ENCODE measurements at places on chromosomes 3 and 15.
A peak's percentile ranks its signal among the peaks of the same experiment; 100 is the strongest.

GRCh38 chr15:48540756-48541155, 104.8 kb downstream of the FBN1 start:
- no peak for DNase-seq

GRCh38 chr15:90058775-90059174, 43.5 kb downstream of the IDH2 start:
- no peak for DNase-seq

DNA sequence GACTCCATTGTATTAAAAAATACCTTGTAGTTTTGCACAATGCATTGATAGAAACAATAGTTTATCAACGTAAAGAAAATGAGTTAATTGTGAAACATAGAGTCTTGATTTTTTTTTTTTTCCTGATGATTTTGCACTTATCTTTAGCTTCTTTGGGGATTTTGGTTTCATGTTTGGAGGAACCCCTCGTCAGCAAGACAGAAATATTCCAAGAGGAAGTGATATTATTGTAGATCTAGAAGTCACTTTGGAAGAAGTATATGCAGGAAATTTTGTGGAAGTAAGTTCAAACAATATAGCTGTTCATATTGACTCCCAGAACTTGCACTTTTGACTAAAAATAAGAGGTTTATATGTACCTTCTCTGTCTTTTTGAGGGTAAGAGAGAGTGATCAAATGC, 7.0 kb downstream of the DNAJB11 start:
- no peak for DNase-seq

GRCh38 chr3:169970847-169971246, 4.2 kb downstream of the SEC62 start:
- no peak for DNase-seq

DNA sequence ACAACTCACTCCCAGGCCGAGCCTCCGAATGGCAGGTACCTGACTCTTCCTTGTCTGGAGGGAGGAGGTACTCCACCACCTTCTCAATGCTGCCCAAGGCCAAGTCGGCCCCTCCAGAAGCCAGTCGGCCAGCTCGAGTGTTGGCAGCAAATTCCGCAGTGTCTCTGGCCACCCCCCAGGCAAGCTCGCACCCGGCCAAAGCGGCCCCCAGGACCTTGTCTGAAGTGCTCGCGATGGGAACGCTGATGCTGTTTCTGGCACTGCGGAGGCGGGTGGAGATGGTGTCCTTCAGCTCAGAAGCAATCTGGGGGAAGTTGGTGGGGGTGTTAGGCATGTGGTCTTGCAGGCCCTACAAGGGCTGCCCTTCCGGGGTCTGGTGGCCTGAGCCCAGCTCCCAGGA, 9.2 kb downstream of the PLIN1 start:
- no peak for DNase-seq

- peak; percentile 76 for DNase-seq
Observed at GRCh38 chr3:196537319-196537984, 22.3 kb upstream of the SMCO1 start.

DNA sequence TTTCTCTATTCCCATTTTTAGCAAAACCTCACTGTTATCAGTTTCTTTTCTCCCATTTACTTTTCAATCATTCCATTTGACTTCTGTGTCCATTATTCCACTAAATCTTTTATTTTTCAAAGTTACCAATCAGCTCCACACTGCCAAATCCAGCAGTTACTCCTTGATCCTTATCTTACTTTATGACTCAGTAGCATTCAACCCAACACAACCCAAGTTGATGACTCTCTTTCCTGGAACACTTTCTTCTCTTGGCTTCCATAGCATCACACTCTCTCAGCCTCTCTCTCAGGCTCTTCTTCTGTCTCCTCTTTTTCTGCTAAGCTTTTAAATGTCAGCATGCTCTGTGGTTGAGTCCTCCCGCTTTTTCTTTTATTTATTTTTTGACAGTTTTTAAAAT, 36.3 kb downstream of the RASGRP1 start:
- DNase-seq = no peak

DNA sequence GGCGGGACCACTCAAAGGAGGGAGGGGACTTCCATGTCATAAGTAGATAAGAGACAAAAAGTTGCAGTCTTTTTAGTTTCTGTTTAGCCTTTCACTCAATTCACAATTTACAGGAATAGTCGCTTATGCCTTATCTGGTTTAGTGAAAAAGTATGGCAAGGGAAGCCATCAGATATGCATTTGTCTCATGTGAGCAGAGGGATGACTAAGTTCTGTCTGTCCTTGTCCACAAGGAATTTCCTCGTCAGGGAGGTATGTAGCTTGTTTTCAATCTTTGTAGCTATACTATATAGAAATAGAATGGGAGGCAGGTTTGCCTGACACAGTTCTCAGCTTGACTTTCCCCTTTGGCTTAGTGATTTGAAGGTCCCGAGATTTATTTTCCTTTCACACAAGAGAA, 882.8 kb downstream of the NAALADL2 start:
- no peak for DNase-seq

DNA sequence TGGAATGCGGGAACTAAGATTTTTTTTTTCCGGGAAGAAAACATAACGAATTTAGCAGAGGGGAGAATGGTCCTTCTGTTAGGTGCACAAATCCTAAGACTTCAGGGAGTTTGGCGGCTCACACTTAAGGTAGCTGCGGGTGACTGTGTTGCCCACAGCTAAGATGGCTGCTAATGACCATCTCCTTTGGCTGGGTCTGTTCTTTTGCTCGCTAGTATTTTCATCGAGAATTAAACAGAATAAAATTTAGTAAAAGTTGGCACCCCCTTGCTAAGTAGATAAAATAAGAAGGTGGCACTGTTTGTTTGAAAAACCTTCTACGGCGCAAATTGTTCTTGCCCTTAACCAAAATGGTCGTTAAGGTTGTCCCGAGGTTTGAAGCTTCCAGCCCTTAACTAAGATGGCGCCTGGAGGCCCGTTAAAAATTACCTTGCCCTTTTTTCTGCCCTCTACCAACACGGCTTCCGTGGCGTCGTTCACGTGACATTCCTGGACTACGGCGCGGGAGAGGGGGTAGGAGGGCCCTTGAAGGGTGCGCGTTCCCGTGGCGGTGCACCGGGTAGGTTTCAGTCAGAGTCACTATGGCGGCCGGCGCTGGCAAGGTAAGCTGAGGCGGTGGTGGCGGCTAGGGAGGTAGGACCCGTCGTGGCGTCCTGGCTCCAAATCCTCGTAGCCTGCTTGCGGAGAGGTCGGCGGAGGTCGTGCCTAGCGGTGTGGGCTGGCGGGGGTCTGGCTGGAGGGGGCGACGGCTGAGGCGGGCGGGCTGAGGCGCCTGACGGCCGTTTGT, at the start of gene SLMAP:
TSS of gene SLMAP (plus strand) at position 569 of the 787 bp plus-strand sequence. CDS start 1,343 bp downstream, outside the sequence.
- peak; percentile 98 for DNase-seq

- DNase-seq = no peak
Observed at GRCh38 chr3:102756706-102757105, 321.9 kb downstream of the ZPLD1 start.

GRCh38 chr15:80643431-80643951, 51.6 kb upstream of the ABHD17C start:
- DNase-seq = no peak

GRCh38 chr3:85572426-85572825, 613.6 kb downstream of the CADM2 start:
- DNase-seq = no peak

DNA sequence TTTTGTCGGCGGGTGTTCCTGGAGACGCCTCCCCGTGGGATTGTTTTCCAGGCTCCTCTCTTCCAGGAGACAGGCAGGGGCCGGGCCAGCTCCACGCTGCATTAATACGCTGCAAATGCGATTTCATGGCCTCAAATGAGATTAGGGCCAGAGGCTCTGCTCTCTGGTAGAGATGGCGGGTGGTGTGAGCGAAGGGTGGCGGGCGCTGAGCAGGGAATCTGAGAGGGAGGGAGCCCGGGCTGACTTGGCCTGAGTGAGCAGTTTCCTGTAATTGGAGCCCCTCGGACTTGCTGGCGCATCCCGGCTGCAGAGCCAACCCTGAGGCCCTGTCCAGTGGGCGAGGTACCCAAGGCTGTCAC, 7.4 kb upstream of the CCDC33 start:
- DNase-seq = no peak

- no peak for DNase-seq
Observed at GRCh38 chr3:151869181-151869580, 4.3 kb upstream of the SUCNR1 start.

DNA sequence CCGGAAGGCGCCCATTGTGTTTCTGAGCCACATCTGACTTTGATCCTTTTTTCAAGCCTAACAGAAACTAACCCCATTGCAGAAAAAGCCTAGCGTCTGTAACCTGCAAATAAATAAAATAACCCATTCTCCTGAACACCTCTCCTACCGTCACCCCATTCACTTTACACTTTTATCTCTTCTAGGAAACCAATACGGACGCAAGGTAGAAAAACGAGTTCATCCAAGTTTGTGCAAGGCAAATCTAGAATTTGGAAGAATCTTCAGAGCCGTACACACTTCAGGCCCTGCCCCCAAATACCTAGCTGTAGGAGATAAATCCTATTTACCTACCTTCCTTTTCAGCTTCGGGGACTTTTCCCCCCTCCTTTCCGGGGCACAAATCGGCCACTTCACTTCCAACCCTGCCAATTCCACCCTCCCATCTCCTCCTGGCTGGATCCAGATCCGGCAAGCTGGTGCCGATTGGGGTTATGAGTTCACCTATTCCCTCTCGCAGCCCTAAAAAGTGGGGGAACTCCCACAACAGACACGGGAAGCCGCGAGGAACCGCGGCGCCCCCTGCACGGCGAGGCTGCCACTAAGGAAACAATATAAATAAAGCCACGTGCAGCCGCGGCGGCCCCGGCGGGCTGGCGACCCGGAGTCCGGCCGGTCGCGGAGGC, 987 bp downstream of the PRTG start:
- no peak for DNase-seq

- DNase-seq = no peak
Observed at GRCh38 chr3:99760629-99761028, 57.0 kb upstream of the CMSS1 start.

DNA sequence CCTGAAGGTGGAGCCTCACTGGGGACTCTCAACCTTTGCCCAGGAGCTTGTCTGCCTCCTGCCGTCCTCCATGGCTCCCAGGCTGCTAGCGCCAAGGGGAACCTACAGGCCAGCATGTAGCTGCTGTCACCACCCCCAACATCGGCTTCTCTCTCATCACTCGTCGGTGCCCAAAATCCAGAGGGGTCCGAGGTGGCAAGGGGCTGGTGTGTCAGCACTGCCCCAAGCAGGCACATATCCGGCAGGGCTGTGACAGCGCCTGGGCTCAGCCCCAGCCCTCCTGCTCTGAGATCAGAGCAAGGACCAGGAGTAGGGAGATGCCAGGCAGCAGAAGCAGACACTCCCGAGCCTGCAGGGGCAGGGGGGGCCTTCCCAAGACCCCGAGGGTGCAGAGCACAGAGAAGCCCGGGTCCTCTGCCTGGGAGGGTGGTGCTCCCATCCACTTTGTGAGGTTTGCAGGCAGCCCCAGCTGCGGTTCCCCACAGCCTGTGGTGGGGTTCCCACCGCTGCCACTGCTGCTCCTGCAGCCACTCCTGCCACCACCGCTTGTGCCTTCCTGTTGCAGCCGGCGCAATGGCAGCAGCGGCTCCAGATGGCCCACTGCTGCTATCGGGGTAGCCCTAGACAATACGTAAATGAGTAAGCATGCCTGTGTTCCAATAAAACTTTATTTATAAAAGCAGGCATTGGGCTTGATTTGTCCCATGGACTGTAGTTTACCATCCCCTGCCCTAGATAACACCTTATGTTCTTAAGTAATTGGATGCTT, 451.0 kb downstream of the EPHA6 start:
- DNase-seq = no peak

DNA sequence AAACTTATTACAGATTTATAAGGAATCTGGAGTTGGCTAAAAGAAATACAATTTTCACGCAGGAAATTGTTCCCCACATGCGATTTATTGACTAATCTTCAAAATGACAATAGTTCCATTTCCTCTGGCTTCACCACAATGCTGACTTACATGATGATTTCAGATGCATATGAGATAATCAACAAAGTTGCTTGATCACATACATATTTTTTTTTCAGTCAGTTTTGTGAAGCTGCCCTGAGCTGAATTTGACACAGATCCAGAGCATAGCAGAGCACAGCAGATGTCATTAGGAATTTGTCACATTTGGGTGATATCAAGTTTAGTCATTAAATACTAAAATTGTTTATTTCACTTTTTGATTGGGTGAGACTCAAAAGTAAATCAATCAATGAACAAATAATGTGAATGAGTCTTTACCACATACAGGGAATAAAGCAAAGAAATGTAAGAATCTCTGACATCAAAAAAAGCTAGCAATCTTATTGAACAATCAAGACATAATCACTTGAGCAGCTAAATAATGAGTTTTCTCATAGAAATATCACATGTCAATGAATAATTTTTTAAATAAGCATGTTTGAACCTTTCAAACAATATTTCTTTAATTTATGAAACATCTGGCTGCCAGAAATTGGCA, 18.3 kb downstream of the CPB1 start:
- DNase-seq = no peak

DNA sequence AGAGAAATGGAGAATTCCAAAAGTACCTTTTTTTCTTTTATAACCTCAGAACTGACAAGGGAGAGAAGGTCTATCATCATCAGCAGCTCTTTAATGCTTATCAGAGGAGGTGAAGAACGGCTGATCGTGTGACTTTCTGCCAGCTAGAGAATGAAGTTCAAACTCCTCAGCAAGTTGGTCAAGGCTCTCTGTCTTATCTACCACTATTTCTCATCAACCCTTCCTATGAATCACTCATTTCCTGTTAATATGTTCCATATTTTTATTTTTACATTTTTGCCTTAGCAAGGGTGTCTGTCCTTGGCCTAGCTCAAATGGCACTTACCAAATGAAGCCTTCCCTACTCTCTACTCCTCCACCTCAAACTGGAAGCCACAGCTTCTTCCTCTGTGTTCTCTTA, 73.1 kb upstream of the TSPAN3 start:
- DNase-seq = no peak

- DNase-seq = no peak
Observed at GRCh38 chr3:45981346-45982074, 14.1 kb downstream of the FYCO1 start.

DNA sequence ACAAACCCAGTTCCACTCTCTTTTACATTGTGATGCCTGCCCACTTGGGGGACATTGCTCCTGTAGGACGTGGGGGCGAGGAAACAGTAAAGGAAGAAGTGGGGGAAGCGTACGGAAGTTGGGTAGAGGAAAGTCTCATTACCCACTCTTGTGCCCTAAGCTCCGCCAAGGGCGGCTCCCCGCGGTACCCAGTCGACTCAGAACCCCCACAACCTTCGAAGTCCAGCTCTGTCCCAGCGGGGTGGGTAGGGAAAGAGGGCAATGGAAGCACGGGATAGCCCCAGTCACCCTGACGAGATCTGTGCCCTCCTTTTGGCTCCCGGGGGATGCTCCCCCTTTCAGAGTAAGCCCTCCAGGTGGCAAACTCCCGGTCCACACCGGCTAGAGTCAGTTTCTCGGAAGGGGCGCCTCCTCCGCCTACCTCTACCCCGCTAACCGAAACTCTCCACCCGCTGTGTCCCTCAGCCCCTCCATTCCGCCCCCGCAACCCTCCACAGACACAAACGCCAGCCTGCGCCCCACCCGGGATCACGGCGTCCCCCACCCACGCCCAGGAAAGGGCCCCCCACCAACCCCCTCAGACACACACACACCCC, 527 bp downstream of the CSNK1G1 start:
- peak; percentile 41 for DNase-seq

- DNase-seq = no peak
Observed at GRCh38 chr3:159586571-159587202, 401.9 kb upstream of the IL12A start.

- DNase-seq = no peak
Observed at GRCh38 chr3:133408961-133409360, 9.1 kb downstream of the BFSP2 start.
